Activated T-cell treated with anti-CD3 and anti-CD28 coated beads, Interleukin-2, amount 50 U/mL, for 72 hours (primary cell): ENCODE measurements at places on chromosomes 1 and 21.

DNA sequence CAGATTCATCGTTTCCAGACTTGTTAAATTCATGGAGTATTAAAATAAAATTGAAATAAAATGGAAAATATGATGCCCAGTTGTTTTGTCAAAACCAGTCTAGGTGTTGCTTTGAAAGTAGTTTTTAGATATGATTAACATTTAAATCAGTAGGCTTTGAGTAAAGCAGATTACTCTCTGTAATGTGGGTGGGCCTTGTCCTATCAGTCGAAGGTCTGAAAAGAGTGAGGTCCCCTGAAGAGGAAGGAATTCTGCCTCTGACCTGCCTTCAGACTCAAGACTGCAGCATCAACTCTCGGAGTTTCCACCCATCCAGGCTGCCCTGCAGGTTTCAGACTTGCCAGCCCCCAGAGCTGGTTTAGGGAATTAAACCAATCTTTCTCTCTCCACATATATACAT lies 36.2 kb downstream of the C21orf91 start:
- DNase-seq = no peak

DNA sequence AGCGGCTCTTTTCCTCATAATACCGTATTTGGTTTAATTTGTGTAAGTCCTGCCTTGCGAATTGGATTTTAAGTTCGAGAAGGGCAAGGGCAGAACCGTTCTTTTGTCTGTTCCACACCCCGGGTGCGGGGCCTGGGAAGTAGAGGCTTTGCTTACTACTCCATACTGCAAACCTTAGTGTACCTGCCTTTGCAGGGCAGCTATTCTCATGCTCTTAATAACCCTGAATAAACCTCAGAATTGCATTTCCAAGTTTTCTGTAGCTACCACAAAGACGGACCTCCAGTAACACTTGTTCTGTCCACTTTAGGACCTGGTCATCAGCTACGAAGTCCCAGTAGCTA lies 657 bp upstream of the HNRNPU start:
- DNase-seq = peak; percentile 41

- DNase-seq = no peak
Observed at GRCh38 chr1:167711797-167712196, 10.0 kb upstream of the MPZL1 start.

GRCh38 chr1:21439721-21440629 lies at the start of gene NBPF3:
NBPF3 (plus strand) TSS chr1:21440137; CDS start chr1:21445087, 4,950 bp downstream.
- peak; percentile 85 for DNase-seq

DNA sequence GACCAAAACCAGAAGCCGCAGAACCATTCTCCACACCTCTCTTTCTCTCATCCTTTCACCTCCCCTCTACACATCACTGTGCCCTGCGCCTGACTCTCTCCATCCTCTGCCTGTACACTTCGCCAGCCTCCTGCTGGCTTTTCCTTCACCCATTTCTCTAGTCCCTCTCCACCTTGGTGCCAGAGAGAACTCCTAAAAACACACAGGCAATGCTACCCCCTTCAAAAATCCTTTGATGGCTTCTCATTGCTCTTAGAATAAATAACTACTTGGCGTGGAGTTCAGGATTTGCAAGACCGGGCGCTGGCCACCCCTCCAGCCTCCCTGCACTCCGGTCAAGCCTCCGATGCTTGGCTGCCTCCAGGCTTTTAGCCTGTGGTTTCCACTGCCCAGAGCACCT lies 8.6 kb downstream of the CRABP2 start:
- no peak for DNase-seq

DNA sequence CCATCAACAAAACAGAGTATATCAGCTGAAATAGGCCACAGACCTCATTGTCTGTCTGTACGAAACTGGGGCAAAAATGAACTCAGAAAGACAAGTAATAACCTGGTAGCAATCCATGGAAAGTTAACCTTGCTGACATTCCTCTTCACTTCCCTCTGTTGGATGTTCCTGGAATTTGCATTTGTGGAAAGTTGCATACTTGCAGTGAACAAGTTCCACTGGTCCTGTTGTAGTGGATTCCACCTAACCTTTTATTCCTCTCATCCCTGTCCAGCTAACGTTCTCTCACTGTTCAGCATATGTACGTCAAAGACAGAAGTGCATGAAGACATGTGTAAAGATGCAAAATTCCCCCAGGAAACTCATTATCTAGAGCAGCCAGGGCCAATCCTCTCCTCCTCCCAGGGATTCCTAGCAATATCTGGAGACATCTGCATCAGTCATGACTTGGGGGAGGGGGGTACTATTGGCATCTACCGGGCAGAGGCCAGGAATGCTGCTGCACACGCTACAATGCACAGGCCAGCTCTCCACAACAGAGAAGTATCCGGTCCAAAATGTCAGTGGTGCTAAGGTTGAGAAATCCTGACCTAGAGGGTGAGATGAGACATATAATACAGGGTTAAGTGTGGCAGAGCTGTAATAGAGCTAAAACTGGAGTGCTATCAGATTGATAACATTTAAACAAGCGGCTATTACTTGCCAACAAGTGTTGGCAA lies 8.2 kb downstream of the LPAR3 start:
- no peak for DNase-seq

GRCh38 chr1:228744356-228744755 lies 9.1 kb downstream of the RHOU start:
- no peak for DNase-seq

GRCh38 chr1:62295921-62296491 lies 23.2 kb downstream of the KANK4 start:
- no peak for DNase-seq

DNA sequence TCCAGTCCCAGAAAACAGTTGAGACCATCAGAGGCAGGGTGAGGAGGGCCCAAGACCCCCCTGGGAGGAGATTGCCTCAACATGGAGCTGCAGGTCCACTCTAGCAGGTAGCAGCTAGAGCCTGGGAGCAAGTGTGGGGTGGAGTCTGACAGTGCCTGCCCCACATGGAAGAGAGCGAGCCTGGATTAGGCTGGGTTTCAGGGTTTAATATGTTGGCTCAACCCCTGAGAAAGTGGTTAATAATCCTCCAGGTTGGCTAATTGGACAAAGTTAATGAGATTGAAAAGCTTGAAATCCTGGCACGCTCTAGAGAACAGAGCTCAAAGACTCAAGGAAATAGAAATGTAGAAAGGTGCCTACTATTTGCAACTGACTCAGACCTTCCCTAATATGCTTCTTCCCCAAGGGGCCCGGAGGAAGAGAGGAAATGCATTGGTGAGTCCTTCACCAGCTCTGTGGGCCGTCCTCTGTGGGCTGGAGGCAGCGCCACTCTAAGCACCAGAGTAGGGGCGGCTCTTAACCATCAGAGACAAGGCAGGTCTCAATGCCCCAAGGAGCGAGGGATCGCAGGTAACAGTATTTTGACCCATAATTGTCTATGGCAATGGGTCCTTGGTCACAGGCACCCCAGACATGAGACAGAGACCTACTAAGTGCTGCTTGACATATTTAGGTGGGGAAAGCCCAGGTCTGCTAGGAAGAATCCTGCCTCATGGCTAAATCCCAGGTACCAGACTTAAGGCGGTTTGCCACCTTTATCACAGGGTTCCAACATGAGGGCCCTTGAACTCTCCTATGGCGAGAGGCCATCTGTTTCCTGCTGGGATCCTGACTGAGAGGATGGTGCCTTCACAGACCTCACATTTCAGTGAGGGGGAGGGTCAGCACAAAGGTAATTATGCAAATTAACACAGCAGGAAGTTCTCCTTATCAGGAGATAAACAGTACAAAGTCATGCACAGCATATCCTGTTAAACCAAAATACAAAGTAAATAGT lies 33.8 kb downstream of the RSPH1 start:
- no peak for DNase-seq
